ENCODE measurements at places on chromosomes 3 and 15.
A peak's percentile ranks its signal among the peaks of the same experiment; 100 is the strongest.

DNA sequence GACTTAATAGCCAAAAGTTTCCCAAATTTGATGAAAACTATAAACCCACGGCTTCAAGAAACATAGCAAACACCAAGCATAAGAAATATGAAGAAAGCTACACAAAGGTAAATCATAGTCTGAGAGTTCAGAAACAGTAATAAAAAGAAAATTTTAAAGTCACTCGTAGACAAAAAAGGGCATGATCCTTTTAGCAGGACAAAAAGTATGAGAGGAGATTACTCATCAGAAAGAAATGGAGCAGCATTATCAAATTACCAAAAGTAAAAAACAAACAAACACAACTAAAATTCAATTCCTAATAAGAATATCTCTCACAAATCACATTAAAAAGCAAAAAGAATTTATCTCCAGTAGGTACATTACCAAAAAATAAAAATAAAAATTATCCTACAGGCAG lies 279.4 kb upstream of the UBE2E2 start:
- DNase-seq: peak; percentile 62

DNA sequence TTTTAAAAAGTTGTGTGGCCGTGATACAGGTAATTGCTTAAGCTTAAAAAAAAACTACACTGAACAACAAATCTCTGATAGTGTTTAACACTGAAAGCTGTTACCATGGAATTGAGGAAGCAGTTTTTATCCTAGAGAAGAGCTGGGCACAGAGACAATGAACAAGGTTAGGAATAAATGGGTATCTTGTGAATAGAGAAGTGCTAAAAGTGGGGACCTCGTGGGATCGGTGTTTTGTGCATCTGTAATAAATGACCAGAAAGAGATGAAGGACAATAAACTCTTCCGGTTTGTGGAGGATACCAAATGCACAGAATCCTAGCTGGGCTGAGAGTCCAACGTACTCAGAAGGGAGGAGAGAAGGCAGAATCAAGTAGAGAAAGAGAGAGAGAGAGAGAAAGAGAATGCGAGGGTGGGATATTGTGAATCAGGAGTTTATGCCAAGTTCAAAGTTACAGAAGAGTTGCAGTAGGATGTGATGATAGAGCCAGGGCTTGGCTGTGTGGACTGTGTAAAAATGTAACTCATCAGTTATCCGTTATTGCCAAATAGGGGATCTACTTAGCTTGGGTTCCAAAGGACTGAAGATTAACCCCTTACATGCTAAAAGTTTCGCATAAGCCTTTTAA lies 148.9 kb downstream of the IL20RB start:
- no peak for DNase-seq

DNA sequence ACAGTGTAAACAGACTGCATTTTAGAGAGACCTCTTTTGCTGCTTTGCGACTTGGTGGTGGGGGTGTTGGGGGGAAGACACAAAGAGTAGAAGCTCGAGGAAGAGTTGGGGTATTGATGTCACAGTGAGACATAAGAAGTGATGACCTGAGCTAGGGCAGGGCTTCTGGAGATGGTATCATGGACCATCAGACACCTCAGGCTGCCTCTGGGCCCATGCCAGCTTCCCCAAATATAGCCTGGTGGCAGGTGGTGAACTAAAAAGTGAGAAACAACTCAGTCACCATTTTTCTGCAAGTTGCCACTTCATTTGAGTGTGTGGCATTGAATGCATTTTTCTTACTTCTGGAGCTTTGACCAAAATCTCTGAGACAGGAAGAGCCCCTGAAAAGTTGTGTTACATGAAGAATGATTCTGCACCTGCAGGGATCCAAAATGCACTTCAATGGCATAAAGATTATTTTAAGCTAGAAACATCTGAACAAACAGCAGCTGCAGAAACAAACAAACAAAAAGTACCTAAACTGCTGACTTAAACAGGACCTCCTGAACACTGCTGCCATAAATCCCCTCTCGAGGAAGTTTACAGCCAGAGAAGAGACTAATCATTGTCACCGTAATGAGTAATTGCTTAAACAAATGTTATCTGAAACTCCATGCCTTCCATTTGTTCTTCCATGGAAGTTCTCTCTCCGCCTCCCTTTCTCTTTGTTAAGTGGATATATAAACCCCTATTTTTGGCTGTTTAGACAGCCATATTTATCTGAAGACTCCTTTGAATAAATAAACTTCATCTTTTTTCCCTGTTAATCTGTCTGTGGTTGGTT lies 15.2 kb upstream of the XIRP1 start:
- peak; percentile 48 for DNase-seq

GRCh38 chr15:89640245-89640644 lies 15.0 kb downstream of the KIF7 start:
- DNase-seq: no peak

DNA sequence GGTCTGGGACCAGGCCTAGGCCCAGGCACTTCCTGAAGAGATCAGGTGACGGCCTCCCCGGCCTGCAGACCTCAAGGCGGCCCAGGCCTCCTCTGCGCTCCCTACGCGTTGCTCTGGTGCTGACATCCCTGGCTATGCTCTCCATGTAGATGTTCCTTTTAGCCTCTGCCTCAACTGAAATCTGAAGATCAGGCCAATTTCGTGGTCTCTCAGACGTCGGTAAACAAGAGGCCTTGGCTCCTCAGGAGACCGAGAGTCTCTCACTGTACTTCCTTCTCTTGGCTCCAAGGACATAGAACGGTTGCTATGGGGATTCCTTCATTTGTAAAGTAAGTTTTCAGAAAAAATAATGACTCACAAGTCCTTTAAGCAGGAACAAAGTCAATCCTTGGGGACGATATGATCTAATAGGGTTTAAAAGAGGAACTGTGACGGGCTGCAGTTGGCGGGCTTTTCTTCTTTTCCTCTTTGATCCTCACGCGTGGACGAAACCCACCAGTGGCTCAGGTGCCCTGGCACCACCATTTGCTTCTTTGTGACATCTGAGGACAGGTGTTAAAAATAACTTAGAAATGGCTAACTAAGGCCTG lies 55.6 kb upstream of the CGNL1 start:
- no peak for DNase-seq

- no peak for DNase-seq
Observed at GRCh38 chr3:62318365-62318751, 55.0 kb downstream of the FEZF2 start.

DNA sequence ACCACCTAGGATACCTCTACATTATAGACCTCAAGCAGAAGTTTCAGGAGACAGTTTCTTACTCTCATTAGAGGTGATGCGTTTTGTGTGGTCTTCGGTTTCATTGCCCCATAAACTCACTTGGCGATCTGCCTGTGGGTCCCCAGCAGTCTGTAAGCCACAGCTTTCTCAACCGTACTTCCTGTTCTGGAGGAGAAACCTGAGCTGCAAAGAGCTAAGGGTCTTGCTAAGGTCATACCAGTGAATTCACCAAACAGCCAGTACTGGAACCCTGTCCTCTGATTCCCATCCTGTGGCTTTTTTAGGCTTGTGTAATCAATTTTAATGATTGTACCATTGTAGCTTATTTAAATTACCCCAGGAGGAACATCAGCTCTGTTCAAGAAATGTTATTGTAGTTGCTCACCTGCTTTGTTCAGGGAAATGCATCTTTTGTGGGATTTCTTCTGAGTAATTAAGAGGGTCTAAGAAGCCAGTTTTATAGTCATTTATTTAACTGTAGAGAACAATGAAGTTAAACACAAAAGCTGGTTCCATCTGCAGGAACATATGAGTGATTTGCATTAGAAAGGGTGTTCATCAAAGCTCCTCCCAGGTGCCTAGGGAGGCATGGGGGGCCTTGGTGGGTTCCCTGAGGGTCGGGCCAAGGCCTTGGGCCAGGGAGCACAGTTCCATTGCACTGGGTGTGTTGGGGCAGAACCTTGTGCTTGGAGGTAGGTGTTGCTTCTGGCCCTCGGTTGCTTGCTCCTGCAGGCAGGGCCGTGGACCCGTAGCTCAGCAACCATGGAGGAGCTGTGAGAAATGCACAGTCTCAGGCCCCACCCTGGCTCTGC lies 69.6 kb downstream of the APBA2 start:
- DNase-seq: peak; percentile 79

DNA sequence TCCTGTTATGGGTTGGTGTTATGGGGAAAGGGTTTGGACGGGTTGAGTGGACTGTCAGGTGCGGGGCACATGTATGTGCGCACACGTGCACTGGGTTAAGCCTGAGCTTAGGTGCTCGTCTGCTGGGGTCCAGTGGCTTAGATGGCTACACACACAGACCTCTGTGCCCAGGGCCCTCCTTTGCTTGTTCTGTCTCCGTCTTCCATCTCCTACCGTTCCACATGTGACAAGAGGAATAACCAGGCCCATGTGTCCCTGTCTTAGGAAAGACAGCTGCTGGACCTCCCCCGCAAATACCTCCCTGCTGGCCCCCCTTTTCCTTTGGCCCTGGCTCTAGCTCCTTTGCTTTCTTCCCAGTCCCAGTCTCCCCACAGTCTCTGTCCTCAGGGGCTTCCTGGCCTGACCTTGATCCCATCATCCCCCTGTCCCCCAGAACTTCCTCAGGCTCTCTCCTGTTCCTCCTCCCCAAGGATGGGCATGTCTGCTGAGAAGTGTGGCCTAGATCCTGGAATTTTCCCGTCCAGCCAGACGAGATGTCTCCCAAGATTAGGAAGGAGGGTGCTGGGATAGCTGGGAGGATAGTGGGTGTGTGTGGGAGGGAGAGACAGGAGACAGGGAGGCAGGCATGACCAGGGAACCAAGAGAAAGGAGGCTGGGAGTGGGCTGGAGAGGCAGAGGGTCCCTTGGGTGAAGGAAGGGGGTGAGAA lies 797 bp upstream of the THPO start:
- no peak for DNase-seq

- peak; percentile 44 for DNase-seq
Observed at GRCh38 chr3:189726277-189726676, 95.1 kb downstream of the TP63 start.

- DNase-seq: peak; percentile 23
Observed at GRCh38 chr3:134486577-134487041, 752 bp downstream of the CEP63 start.

GRCh38 chr3:174529298-174529697 lies 329.8 kb upstream of the NAALADL2 start:
- DNase-seq: no peak

DNA sequence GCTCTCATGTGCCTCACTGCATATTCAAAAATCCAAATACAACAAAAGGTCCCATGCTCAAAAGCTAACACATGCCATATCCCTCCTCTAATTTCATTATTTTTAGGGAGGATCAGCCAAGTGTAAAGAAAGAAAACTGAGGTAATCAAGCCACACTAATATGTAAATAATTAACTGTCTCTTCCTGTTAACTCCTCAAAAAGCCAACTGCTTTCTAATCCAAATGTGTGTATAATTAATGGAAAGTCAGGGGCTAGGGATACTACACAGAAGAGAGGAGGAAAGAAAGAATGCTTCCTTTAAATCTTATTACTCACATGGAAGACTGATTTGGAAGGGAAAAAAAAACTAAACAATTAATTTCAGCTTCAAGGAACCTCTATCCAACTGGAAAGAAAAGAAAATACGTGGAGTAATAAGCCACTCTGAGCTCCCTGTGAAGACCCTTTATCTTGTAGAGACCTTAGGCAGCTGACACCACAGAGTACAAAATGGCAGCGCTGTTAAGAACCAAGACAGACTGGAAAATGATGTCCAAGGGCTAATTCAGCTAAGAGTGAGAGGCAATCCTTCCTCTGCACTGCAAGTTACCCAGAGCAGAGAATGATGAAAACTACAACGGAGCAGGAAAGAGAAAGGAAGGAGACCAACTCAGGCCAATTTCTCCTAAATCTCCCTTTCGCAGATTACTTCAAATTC lies 56.8 kb downstream of the ZNF148 start:
- no peak for DNase-seq

DNA sequence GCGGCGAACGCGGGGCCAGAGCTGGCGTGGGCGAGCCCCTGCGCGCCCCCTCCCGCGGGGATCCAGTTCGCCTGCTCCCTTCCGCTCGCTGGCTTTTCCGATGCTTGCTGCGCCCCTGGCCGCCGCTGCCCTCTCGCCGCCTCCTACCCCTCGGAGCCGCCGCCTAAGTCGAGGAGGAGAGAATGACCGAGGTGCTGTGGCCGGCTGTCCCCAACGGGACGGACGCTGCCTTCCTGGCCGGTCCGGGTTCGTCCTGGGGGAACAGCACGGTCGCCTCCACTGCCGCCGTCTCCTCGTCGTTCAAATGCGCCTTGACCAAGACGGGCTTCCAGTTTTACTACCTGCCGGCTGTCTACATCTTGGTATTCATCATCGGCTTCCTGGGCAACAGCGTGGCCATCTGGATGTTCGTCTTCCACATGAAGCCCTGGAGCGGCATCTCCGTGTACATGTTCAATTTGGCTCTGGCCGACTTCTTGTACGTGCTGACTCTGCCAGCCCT lies 721 bp downstream of the P2RY1 start:
- DNase-seq: peak; percentile 6

DNA sequence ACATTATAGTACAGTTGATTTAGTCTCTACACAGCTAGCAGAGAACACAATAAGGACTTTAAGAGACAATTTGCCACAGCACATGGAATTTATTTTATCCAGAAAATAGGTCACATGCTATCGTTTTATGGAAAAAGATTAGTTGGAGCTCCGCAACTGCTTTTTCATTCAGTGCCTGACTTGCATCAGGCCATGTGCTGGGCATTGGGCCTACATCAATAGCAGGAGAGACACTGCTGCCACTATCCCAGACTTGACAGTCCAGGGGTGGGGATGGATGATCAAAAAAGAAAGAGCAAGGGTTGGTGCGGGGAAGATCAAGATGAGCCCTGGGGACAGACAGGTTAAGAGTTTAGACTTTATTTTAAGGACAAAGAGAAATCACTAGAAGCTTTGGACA lies 75.2 kb upstream of the C3orf80 start:
- DNase-seq: no peak

Data from PC-3 (cell line).